ENCODE measurements at places on chromosomes 13 and 19.

GRCh38 chr19:33750587-33751435 is 45.9 kb upstream of the KCTD15 start:
- no peak for DNase-seq

DNA sequence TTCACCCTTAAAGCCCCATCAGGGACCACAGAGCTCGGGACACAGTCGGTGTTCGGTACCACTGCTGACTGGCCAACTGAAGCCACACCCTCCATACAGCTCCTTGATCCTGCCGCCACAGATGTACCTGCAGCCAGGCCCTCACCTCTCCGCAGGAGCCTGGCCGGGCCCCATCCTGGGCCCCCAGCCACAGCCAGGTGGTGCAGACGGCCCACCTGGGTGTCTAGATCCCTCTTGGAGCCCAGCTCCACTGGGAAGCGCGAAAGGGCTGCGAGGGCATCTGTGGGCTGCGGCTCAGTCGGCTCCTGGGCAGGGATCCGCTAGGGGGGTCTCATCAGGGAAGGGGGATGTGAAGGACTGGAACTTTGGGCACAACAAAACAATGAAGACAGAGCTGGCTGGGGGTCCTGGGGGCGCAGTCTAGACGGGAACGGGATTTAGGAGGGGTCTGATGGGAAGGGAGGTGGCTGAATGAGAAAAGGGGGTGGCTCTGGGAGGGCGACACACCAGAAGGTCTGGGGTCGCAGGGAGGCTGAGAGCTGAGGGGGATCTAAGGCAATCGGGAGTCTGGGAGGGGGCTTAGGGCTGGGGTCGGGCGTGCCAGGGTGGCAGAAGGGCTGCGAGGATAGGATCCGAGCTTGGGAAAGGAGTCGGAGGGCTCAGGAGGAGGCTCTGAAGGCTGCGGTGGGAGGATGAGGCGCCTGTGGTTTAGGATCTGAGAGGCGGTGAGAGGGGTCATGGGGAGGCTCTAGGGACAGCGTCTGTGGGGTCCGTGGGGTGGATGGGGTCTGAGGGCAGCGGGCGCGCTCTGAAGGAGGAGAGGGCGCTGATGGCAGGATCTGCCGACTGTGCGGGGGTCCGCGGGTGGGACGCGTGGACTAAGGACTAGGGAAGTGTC is 15.8 kb downstream of the PRODH2 start:
- no peak for DNase-seq

DNA sequence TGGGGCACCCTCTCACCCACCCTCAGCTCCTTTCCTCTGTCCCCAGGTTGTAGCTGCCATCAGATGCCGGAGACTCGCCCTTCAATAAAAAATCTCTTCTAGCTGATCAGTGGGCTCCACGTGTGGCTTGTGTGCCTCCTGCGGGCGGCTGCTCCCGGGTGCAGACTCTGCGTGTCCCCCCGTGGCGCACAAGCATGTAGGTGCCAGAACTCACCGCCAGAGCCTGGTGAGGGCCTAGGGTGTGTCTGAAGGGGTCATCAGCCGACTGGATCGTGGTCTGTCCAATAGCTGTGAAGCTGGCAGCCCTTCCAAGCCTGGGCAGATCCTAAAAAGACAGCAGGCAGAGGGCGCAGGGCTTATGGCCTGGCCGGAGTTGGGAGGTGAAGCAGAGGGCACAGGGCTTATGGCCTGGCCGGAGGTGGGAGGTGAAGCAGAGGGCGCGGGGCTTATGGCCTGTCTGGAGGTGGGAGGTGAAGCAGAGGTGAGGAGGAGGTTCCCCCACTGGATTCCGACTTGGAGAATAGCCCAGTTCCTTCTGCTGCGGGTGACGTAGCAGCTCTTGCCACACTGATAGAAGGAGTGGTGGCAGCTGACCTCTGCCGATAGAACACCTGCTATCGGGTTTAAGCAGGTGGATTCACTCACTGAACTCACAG is 11.7 kb downstream of the NOP53 start:
- DNase-seq = no peak

- no peak for DNase-seq
Observed at GRCh38 chr19:7926727-7927604, 1.0 kb upstream of the CTXN1 start.
